ENCODE measurements at places on chromosomes 3 and 15. TPM values are rescaled to one million over a fixed set of nuclear protein-coding genes. Genes with fewer than 3 reads are reported as not detected.

DNA sequence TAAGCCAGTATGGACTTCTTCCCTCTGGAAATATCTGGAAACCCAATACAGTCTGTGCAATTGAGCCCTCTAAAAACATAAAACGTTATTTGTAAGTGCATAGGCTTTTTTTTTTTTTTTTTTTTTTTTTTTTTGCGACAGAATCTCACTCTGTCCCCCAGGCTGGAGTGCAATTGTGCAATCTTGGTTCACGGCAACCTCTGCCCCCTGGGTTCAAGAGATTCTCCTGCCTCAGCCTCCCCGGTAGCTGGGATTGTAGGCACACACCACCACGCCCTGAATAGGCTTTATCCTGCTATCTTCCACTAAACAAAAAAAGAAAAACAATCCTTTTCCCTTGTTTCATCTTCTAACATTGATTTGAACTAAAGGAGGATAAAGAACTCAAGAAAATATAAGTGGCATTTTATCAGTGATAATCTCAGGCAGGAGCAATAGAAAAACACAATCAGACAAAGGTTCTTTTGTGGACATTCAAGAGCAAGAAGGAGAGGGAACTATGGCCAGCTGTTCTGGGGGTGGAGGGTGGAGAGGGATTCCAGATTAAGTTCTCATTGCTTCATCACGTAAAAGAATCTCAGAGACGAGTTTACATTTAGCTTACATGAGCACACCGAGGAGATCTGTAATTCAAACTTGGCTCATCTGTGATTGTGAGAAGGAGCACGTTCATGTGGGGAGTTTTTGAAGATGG is 68.6 kb downstream of the ITGB5 start:
- no peak for DNase-seq

DNA sequence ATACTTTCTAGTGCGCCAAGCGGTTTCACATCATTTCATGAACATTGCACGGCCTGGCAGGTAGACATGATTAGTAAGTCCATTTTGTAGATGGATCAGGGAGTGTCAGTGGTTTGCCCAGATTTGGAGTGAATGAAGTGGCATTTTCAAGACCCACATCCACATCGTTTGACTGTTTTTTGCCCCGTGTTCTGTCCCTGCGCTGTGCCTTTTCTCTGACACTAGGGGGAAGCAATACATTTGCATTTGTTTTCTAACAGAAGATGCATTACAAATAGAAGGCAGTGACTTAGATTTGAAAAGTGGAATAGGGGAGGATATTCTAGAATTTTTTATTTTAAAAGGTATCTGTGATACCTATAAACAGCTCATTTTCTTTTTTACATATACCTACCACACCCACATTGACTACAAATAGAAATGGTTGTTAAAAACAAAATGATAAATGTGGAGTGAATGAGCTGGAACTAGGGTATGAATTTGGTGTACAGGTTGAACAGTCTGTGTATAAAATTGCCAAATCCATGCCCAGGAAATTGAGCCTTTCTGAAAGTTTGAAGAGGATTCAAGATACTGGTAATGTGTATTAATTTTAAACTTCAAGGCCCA is 98.0 kb downstream of the USP13 start:
- peak; percentile 39 for DNase-seq

Gene ATP8B4
- total RNA-seq = 0.30 TPM

Gene TBL1XR1
- 483 TPM for total RNA-seq

DNA sequence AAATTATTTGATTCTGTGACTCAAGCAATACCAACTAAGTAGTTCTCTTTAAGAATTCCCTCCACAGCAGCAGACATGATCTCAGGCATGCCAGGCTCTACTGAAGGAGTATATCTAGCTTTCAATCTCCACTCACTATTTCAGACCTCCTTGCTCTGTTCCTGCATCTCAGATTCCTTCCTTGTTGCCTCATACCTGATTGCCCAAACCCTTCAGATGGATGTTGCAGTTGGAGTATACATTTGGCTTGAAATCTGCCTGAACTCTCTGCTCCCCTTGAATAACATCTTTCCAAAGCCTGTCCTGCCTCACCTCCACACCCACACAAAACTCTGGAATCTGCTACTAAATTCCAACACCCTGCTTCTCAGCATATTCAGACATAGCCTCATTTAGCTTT is 19.8 kb upstream of the TM4SF4 start:
- DNase-seq = no peak

DNA sequence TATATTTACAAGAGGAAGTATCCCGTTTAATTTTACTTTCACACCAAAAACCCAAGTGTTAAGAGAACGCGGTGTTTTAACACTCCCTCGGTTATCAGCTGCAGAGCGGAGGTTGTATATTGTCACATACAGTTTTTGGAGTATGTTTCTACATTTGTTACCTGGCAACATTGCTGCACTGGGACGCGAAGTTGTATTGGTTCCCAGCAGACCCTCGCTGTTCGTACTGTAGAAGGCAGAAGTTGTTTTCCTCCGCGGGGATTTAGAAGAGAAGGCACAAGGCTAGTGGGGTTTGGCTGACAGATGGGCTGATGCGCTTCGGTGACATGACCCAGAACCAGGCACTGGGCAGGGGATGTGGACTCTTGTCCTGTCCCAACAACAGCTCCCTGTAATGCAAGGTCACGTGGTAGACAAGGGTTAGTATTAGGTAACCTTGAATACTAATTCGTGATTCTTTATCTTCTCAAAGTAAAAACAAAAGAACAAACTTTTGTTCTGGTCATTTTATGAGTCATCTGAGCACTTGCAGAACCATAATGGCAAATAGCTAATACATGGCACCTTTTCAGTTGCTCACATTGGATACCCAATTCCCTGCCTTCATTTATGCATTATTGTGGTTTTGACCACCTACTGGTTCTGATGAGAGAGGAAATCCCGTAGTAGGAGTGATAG is 230.4 kb upstream of the BHLHE40 start:
- DNase-seq = peak; percentile 68

DNA sequence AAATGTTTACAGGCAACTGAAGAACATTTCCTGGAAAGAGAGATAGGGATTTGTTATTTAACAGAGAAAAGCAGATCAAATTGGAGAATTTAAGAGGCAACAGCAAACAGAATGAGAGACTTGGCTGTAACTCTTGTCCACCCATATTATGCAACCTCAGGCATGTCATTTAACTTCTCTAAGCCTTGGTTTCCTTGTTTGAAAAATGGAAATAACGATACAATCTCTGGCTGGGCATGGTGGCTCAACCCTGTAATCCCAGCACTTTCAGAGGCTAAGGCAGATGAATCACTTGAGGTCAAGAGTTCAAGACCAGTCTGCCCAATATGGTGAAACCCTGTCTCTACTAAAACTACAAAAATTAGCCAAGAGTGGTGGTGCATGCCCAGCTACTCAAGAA is 23.7 kb downstream of the ARRDC4 start:
- peak; percentile 53 for DNase-seq

DNA sequence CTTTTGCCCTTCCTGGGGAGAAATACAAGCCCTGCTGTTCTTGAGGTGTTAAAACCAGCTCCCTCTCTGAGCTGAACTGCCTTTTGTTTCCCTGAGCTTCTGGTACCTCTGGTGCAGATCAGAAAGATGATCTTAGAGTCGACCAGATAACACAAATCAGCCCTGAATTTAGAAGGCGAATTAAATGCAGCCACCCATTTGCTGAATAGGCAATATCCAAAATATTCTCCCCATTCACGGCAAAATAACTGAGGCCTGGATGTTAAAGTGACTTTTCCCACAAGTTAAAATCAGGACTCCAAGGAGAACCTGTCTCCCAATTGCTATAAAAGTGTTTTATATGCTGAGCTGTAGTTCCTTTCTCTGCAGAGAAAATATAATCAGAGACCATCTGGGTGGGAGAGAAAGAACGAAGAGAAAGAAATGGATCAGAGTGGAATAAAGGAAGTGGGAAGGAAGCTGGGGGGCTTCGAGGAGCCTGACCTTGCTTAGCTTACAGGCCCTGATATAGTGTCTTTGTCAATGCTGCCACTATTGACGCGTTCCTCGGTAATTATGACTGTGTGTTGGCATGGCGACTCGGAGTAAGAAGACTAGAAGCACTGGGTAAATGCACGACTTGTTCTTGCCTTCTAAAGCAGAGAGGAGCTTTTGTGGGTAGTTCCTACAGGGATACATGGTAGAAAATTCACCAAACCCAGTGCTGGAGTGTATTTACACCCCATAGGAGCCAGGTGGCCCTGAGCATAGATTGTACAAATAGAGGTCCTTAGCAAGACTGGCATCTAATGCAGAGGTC is 47.5 kb upstream of the POLG start:
- no peak for DNase-seq

Gene ZIC4
- total RNA-seq = not detected

DNA sequence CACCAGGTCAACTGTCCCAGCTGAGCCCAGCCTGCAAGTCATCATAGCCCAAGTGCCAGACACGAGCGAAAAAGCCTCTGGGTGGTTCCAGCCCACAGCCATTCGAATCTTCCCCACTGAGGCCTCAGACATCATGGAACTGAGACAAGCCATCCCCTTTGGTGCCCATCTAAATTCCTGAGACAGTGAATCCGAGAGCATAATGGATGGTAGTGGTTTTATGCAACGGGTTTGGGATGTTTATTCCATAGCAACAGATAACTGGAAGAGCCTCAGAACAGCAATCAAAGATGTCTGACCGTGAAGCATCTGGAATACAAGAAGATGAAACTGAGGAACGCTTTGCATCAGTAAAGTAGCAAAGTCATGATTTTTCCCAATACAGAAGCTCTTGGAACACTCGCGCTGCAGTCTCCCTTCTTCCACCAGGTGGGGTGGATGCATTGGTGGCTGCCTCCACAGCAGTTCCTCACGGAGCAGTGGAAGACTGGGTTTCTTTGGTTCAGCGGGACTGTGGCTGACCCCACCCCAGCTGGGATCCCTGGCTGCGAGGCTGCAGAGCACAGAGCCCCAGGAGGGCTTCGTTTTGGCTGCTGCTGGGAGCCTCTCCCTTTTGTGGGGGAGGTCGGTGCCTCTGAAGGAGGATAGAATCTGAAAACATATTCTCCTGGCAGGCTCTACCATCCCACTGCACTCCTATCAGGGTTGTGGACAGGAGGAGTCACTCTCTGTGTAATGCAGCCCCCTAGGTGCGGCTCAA is 26.4 kb upstream of the PDE8A start:
- DNase-seq = peak; percentile 57

GRCh38 chr15:25094519-25094918 is 139.7 kb downstream of the SNRPN start:
- no peak for DNase-seq

- DNase-seq = no peak
Observed at GRCh38 chr3:45462522-45463265, 74.3 kb downstream of the LARS2 start.

DNA sequence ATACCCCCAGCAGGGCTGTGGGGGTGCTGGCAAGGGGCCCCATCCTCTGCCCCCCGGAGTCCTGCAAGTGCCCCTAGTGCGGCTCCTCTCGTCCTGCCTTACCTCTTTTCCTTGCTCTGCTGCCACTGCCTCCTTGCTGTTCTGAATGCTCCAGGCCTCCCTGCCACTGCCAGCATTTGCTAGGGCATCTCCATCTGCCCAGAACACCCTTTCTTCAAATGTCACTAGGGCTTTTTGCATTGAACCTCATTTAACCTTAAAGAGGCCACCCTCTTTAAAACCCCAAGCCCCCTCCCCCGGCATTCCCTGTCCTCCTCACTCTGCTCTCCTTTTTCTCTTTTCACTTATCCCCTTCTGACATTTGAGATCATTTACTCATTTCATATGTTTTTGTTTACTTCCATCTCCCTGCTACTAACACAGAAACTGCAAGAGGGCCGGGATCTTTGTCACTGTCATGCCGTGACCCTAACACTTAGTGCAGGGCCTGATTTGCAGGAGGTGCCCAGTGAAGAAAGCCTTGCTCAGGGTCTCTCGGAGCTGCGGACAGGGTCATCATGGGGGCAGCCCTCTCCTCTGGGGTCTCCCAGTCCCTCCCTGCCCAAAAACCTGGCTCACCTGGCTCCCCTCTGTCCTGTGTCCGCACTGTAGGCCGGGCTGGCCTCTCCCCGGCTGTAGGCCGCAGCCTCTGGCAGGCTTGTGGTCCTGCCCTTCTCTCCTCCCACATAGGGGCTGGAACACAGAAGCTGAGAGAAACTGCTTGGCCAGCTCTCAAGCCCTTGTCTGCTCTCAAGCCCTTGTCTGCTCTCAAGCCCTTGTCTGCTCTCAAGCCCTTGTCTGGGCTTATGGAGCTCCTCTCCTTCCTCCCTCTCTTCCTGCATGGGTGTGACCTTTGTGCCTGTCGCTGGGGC is at the start of gene ACOX2:
ACOX2 (minus strand) TSS at position 690 of the 911 bp plus-strand sequence. CDS start 2,084 bp downstream, outside the sequence.
- DNase-seq = no peak

DNA sequence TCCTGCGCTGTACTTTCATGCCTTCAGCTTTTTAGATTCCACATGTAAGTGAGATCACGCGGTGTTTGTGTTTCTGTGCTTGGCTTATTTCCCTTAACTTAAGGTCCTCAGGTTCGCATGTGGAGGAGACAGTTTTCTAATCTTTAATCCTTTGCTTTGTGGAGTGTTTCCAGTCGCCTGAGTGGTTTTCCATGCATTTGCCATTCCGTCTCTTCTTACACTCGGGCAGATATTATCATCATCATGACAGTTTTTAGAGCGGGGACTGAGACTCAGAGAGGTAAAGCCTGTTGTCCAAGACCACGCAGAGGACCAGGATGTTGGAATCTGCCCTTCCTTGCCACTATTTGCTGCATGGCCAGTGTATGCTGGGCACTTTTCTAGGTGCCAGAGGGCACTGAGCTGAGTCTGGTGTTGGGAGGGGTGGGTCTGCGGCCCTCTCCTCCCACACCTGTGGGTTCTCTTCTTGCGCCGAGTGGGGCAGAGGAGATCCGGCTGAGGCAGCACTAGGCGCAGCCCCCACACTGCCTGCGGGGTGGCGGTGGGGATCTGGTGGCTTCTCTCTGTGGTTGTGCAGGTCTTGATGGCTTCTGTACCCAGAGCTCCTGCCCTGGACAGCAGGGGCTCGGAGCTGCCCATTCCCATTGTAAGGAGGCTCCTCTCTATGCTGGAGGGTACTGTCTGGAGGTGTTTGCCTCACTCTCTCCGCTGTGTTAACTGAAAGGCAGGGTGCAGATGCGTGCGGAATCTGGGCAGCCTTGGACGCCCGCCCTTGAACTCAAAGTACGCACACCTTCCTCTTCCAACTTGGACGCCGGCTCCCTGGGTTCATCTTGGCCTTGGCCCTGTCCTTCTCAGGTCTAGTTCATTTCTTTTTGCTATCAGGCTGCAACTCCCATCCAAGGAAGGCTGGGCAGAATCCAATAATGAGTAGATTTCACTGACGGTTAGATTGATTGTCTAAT is 156.0 kb upstream of the RGMA start:
- no peak for DNase-seq

All from renal cortical epithelial cell (primary cell).